RWPE2 (cell line): ENCODE measurements at places on chromosomes 16 and 17.
A peak's percentile ranks its signal among the peaks of the same experiment; 100 is the strongest.

GRCh38 chr17:7220593-7221277 is 997 bp downstream of the ACADVL start:
- DNase-seq, result no peak
- peak overlapping the region; percentile 89 for H3K27ac ChIP-seq
- H3K36me3 ChIP-seq, result peaks cover 43% of the 10 kb centered on the region
- H3K4me1 ChIP-seq, result peaks cover 5% of the 10 kb centered on the region
- H3K4me3 ChIP-seq, result peak overlapping the region; percentile 90
- H3K27me3 ChIP-seq, result no peaks in the 10 kb centered on the region

DNA sequence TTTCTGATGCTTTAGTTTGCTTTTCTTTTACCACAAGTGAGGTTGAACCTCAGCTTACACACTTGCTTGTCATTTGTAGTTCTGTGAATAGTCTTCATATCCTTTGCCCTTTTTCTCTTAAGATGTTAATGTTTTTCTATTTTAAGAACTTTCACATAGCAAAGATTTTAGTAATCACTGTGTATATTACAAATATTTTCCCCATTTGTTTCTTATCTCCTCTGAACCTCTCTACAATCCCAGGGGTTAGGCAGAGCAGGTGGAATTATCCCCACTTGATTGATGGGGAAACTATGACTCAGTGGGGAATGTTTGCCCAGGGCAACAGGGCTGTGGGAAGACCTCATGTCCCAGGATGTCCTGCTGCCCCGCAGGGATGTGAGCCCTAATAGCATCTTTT is 11.7 kb upstream of the MYH3 start:
- no peak overlapping the region for H3K27ac ChIP-seq
- no peaks in the 10 kb centered on the region for H3K27me3 ChIP-seq
- DNase-seq, result no peak
- H3K36me3 ChIP-seq, result no peaks in the 10 kb centered on the region

DNA sequence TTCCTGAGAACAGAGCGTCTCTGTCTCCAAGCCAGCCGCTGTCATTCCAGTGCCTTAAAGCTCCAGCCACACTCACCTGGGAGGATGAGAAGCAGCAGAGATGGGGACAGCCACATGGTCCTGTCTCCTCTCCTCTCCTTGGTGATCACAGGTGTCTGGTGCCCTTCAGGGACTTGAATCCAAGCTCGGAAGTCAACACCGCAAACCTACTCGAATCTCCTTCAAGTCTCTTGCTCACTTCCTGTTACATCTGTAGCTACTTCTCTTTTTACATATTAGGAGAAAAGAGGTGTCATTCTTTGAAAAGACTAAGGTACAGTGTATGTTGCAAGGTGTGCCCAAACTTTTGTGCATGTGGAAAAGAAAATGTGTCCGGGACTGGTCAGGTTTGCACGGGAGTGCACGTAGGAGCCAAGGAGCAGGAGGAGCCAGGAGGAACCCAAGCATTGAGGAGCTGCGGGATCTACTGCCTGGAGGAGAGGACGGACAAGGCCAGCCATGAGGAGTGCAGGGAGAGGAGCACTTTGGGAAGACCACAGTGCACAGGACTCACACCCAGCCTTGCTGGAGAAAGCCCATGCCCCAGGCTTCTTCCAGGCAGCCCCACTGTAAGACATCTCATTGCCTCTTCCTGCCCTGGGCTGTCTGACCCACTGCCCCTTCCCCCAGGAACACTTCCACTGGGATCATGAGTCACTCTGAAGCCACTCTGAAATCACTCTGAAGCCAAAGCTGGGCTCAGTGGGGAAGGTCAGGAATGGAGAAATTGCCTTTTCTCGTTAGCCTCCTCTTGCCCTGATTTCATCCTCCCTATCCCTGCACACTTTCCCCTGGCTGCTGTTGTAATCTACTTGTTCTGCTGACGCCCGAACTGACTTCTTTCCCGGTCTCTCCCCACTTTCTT is at the start of gene CD300LD:
Gene CD300LD (minus strand): TSS at position 197 of the 904 bp plus-strand sequence. CDS start 81 bp downstream, at position 116.
- H3K27me3 ChIP-seq, result no peaks in the 10 kb centered on the region
- no peaks in the 10 kb centered on the region for H3K4me1 ChIP-seq
- H3K36me3 ChIP-seq, result no peaks in the 10 kb centered on the region
- H3K27ac ChIP-seq, result no peak within 1 kb of the TSS
- no peak for DNase-seq
- H3K4me3 ChIP-seq, result no peak within 1 kb of the TSS

GRCh38 chr16:72508191-72508590 is 336.2 kb upstream of the PMFBP1 start:
- H3K4me3 ChIP-seq, result no peak overlapping the region
- no peaks in the 10 kb centered on the region; the same call in 1 of the 2 replicates for H3K36me3 ChIP-seq
- no peaks in the 10 kb centered on the region for H3K4me1 ChIP-seq
- no peak overlapping the region for H3K27ac ChIP-seq
- DNase-seq, result no peak

DNA sequence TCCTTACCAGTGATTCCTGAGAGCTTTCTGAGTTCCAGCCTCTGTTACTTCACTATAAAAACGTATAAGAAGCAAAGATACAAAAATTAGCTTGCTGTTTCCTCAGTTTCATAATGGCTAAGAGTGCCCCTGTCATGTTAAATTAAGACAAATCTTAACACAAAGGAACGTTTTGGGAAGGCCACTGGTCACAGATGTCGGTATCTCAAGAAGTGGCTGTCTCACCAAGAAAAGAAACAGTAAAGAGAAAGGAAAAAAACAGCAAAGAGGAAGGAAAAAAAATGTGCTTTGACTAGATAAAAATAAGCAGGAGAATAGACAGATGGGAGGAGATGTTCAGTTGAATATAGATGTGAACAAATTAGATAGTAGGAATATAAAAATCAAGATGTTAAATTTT is 94.8 kb upstream of the AKTIP start:
- no peak overlapping the region for H3K4me3 ChIP-seq
- no peak for DNase-seq
- no peaks in the 10 kb centered on the region for H3K27me3 ChIP-seq
- 0 out of 2 replicates have a peak, but pooled peaks cover 4% of the 10 kb centered on the region for H3K36me3 ChIP-seq
- H3K4me1 ChIP-seq, result no peaks in the 10 kb centered on the region

GRCh38 chr17:72150632-72151460 is 30.0 kb downstream of the SOX9 start:
- H3K27ac ChIP-seq, result no peak overlapping the region
- peaks cover 10% of the 10 kb centered on the region for H3K4me1 ChIP-seq
- no peak overlapping the region for H3K4me3 ChIP-seq
- DNase-seq, result no peak
- H3K36me3 ChIP-seq, result no peaks in the 10 kb centered on the region
- no peaks in the 10 kb centered on the region for H3K27me3 ChIP-seq

DNA sequence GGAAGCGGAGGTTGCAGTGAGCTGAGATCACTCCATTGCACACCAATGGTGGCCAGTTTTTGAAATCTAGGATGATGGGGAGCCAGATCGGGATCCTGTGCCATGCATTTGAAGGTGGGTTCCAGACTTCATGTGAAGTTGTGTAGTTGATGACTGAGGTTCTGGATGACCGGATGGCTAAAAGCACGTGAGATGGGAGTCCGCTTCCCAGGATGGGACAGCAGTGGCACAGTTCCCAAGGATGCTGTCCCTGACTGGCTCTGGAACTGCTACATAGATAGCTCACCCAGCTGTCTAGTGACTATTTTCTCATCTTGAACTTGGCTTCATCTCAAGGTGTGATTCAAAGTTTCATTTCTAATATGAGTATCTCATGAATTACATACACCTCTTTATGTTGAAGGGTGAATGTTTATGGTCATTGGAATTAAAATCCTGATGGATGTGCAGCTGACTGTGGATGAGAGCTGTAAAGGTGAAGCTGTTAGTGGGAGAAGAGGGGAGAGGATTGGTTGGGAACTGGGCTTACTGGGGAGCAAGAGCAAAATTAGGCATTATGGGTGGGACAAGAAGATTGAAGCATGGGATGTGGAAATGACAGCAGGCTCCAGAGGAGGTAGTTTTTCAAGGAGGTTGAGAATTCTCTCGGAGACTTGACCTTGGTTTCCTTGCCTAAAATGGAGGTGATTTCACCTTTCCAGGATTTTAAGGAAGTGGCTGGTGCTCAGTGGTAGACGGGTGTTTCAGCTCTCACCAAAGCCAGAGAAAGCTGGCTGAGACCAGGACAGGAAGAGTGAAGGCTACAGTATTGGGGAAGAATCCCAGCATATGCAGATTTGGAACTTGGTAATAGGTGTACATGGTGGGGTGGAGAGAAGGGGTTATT is 8.2 kb downstream of the TUFM start:
- peaks cover 65% of the 10 kb centered on the region for H3K36me3 ChIP-seq
- H3K4me3 ChIP-seq, result no peak overlapping the region
- DNase-seq, result no peak
- no peaks in the 10 kb centered on the region for H3K4me1 ChIP-seq

GRCh38 chr17:57517632-57518456 is 227.3 kb downstream of the CCDC182 start:
- no peak overlapping the region for H3K4me3 ChIP-seq
- H3K27ac ChIP-seq, result no peak overlapping the region
- no peaks in the 10 kb centered on the region for H3K27me3 ChIP-seq
- H3K36me3 ChIP-seq, result no peaks in the 10 kb centered on the region
- no peak for DNase-seq
- peaks cover 8% of the 10 kb centered on the region for H3K4me1 ChIP-seq

DNA sequence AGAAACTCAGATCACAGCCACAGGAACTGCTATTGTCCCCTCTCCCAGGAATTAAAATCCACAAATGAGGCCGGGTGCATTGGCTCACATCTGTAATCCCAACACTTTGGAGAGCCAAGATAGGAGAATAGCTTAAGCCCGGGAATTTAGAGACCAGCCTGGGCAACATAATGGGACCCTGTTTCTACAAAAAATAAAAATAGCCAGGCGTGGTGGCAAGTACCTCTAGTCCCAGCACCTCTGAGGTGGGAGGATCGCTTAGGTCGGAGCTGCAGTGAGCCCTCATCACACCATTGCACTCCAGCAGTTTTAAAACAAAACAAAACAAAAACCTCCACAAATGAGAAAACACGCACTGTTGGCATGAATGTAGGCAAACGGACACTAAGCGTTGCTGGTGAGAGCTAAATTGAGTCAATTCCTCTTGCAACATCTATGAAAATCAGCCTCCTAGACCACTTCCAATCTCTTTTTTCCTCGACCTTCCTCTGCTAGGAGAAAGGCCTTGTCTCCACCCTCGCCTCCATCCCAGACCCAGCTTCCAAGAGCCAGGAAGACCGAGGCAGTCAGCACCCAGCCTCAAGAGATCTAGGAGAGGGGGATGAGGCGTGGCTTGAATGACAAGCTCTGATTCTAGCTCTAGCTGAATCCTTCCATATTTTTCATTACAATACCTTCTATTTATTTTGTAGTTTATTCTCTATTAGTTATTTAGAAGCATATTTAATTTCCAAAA is 14.8 kb downstream of the TLE7 start:
- H3K27me3 ChIP-seq, result peaks cover 7% of the 10 kb centered on the region
- H3K4me3 ChIP-seq, result no peak overlapping the region
- H3K4me1 ChIP-seq, result no peaks in the 10 kb centered on the region

- H3K36me3 ChIP-seq, result peaks cover 36% of the 10 kb centered on the region
- no peak for DNase-seq
- peak overlapping the region; percentile 77 for H3K27ac ChIP-seq
Observed at GRCh38 chr16:31179219-31179746, 656 bp upstream of the FUS start.

DNA sequence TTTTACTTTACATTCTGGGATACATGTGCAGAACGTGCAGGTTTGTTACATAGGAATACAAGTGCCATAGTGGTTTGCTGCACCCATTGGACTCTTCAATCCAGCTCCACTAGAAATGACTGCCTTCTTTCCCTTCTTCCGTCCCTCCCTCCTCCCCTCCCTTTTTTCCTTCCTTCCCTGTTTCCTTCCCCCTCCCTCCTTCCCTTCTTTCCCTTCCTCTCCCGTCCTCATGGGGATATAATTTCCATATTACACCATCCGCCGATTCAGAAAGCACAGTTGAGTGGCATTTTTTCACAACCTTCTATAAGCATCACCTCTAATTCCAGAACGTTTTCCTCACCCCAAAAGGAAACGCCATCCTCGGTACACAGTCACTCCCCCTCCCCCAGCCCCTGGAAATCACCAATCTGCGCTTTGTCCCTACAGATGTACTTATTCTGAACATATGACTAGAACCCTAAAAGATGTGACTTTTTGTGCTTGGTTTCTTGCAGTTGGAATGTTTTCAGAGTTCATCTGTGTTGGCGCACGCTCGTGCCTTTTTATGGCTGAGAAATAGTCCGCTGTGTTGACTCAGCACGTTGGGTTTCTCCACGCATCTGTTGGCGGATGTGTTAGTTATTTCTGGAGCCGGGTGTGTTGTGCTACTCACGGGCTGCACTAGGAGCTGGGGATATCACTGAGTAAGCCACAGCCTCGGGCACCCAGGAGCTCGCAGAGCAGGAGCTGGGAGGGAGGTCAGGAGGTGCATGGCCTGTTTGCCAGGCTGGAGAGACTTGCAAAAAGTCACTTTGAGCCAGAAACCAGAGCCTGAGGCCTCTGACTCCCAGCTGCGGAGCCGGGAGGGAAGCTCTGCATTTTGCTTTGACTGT is 336.4 kb downstream of the SEC14L1 start:
- DNase-seq, result peak; percentile 95
- H3K27me3 ChIP-seq, result no peaks in the 10 kb centered on the region
- peaks cover 23% of the 10 kb centered on the region for H3K36me3 ChIP-seq

GRCh38 chr17:38402897-38403296 is 25.4 kb upstream of the ARHGAP23 start:
- no peaks in the 10 kb centered on the region for H3K4me1 ChIP-seq
- H3K4me3 ChIP-seq, result no peak overlapping the region
- H3K27ac ChIP-seq, result no peak overlapping the region

DNA sequence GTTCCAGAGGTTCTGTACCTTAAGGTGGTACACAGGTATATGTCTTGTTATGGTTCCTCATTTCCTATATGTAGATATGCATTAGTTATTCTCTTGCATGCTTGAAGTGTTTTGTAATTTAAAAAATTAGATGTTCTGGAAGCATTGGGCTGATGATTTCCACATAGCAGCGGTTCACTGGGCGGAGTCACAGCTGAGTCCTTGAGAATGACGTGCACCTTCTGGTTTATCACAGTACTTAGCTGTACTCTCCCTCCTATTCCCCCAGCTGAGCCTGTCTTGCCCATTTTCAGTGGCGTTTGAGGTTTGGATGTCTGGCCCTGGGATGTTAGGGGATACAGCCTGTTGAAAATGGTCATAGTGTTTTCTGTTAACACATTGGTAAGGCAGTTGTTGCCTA is 327.1 kb downstream of the SNX29 start:
- H3K4me3 ChIP-seq, result no peak overlapping the region
- H3K27me3 ChIP-seq, result no peaks in the 10 kb centered on the region
- H3K36me3 ChIP-seq, result no peaks in the 10 kb centered on the region
- H3K4me1 ChIP-seq, result no peaks in the 10 kb centered on the region
- no peak overlapping the region for H3K27ac ChIP-seq

- DNase-seq, result no peak
- no peak overlapping the region for H3K4me3 ChIP-seq
- H3K27ac ChIP-seq, result no peak overlapping the region
- no peaks in the 10 kb centered on the region for H3K4me1 ChIP-seq
Observed at GRCh38 chr16:67378642-67379041, 14.7 kb downstream of the TPPP3 start.

- H3K27me3 ChIP-seq, result peaks cover 3% of the 10 kb centered on the region
- no peak overlapping the region for H3K27ac ChIP-seq
- no peak overlapping the region for H3K4me3 ChIP-seq
- H3K4me1 ChIP-seq, result no peaks in the 10 kb centered on the region
- DNase-seq, result no peak
Observed at GRCh38 chr16:1188432-1189189, 35.7 kb downstream of the CACNA1H start.

- no peak for DNase-seq
- H3K4me1 ChIP-seq, result no peaks in the 10 kb centered on the region
- H3K36me3 ChIP-seq, result peaks cover 52% of the 10 kb centered on the region
- H3K27ac ChIP-seq, result no peak overlapping the region
Observed at GRCh38 chr17:20235747-20236146, 226.6 kb downstream of the SPECC1 start.

- DNase-seq, result no peak
- no peaks in the 10 kb centered on the region for H3K36me3 ChIP-seq
- no peak overlapping the region for H3K27ac ChIP-seq
- no peaks in the 10 kb centered on the region for H3K4me1 ChIP-seq
- no peak overlapping the region for H3K4me3 ChIP-seq
Observed at GRCh38 chr17:79219208-79219935, 144.7 kb downstream of the ENGASE start.
